HuH-7.5 (cell line): ENCODE measurements at places on chromosomes 1 and 21.
A peak's percentile ranks its signal among the peaks of the same experiment; 100 is the strongest.

DNA sequence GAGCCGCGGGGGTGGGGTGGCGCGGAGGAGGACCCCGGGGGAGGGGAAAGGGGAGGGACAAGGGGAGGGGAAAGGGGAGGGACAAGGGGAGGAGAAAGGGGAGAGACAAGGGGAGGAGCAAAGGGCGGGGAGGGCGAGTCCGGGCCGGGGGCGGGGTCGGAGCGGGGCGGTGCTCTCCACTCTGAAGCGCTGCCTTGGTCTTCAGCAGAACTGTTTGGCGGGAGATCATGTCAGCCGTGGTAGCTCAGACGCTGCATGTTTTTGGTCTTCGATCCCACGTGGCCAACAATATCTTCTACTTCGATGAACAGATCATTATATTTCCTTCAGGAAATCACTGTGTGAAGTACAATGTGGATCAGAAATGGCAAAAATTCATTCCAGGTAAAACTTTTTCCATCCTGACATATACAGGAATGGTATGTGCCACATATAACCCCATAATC lies 420 bp downstream of the CFAP57 start:
- DNase-seq = peak; percentile 48

- no peak for DNase-seq
Measured at GRCh38 chr1:29134695-29135028, 11.0 kb upstream of the TMEM200B start.

GRCh38 chr1:165060285-165060793 lies 296.2 kb downstream of the LMX1A start:
- DNase-seq = no peak

DNA sequence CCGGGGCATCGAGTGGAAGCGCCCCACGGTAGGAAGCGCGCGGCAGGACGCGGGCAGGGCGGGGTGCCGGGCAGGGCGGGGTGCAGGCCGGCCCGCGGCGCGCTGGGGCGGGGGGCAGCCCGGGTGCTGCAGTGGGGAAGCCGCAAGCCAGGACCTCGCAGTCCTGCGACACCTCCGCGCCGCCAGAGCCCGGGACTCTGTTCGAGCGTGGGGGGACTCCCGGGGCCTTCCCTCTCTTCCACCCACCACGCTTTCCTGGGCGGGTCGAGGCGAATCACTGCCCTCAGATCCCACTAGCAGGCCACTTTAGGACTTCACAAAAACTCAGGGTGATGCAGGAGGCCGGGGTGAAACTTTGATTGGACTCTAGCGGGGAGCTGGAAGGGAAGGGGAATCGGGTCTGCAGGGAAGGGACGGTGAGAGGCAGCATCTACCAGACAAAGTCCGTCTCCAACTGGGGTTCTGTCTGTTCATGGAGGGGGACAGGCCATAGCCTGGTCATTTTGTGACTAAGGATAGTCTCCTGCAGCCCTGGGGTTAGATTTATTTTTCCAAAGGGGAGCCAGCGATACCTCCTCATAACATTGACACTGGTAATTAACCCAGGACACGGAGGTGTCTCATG lies 623 bp downstream of the CAPN2 start:
- DNase-seq = no peak

GRCh38 chr1:194734970-194735369 lies 1548.6 kb upstream of the B3GALT2 start:
- no peak for DNase-seq

- DNase-seq = no peak
Measured at GRCh38 chr1:17802164-17802563, 47.0 kb downstream of the ACTL8 start.

- no peak for DNase-seq
Measured at GRCh38 chr1:1780598-1781525, 2.6 kb upstream of the NADK start.

DNA sequence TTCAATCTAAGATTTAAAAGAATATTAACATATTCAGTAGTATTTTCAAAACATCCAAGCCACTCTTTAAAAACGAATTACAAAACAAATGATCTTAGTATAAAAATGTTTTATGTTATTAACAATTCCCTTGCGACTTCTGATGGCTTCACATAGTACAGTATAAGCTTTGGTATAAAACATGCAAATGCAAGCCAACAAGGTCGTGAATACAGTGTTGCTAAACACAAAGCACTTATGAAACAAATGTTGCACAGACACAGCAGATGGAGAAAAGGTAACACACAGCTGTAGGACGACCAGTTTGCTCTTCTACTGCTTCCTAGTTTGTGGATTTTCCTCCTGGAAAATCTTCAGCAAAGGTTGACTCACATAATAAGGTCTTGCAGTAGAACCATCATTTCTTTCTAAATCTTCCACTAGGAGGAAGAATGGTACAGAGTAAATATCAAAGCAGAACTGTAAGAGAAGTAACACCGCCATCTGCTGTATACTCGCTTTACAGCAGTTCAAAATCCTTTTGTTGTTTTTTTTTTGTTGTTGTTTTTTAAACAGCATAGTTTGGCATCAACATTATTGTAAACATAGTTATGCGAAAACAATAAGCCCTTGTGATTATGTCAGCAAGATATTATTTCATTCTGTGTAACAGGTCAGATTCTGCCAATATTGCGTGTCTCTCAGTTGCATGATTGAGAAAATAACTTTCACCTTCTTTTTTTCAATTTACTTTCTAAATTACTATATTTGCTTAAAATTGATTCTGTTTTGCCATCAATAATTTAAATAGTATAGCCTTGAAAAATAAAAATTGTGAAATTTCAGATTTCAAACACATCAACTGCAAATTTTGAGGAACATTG lies 69.5 kb downstream of the LHX8 start:
- peak; percentile 6 for DNase-seq

DNA sequence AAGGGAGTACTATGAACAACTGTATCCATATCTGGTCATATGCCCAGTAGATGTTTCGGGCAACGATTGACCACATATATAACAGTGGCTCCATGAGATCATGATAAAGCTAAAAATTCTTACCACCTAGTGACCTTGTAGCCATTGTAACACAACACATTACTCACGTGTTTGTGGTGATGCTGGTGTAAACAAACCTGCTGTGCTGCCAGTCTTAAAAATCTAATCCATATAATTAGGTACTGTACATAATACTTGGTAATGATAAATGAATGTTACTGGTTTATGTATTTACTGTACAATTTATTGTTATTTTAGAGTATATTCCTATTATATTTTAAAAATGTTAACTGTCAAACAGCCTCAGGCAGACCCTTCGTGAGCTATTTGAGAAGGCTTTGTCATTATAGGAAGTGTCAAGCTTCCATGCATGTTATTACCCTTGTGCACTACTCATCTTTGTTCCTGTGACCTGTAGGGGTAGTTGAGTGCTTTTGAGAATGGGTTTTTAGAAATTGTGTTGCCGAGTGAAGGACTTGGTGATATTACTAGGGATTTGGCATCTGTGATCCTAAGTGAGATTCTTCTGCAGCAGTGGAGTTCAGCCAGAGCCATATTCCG lies 23.6 kb downstream of the DIP2A start:
- DNase-seq = no peak

DNA sequence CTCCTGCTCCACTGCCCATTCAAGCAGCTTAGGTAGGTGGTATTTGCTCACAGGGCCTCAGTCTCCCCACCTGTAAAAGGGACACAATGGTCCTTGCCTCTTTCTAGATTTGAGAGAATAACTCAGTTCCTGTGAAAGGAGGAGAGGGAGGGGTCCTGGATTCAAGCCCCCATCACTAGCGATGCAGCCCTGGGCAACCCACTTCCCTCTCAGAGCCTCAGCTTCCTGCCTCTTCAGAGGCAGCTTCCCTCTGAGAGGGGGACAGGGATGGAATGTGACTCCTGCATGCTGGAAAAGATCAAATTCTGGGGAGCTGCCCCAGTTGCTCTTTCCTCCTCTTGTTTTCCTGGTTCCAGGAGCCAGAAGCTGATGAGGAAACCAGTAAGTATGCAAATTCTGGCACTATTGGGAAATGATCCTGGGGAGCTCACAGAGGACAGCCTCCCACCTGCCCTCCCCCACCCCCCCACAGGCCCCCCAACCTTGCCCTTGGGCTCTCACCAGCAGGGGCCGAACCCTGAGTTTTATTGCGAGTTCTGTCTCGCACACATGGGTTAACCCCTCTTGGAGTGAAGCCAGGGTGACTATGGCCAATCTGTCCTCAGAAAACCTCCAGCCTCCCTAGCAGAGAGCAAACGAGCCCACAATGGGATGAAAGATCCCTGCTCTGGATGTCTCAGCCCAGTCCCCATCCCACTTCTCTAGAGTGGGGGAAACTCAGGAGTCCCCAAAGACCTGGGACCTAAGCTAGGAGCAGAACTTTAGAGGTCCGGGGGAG lies 11.7 kb downstream of the ZC3H12A start:
- DNase-seq = no peak

GRCh38 chr1:159921251-159921650 lies 4.1 kb downstream of the TAGLN2 start:
- DNase-seq = no peak

- DNase-seq = no peak
Measured at GRCh38 chr1:108792420-108792819, 45.9 kb downstream of the STXBP3 start.

DNA sequence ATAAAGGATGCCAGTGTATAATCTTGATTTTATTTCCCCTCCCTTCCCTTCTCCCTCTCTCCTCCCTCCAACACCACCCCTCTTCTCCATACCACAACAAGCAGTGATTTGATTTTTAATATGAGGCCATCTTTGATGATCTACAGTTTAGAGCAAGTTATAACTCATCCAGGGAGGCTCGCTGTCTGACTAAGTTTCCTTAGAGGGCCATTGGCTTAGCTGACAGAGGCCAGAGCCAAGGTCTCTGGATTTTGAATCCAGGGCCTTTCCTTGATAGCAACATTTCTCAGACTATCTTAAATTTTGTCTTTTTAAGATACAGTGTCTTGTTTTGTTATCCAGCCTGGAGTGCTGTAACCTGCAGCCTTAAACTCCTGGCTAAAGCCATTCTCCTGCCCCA lies 431.0 kb upstream of the USP24 start:
- no peak for DNase-seq

GRCh38 chr1:166980818-166981217 lies 5.5 kb upstream of the ILDR2 start:
- DNase-seq = no peak

DNA sequence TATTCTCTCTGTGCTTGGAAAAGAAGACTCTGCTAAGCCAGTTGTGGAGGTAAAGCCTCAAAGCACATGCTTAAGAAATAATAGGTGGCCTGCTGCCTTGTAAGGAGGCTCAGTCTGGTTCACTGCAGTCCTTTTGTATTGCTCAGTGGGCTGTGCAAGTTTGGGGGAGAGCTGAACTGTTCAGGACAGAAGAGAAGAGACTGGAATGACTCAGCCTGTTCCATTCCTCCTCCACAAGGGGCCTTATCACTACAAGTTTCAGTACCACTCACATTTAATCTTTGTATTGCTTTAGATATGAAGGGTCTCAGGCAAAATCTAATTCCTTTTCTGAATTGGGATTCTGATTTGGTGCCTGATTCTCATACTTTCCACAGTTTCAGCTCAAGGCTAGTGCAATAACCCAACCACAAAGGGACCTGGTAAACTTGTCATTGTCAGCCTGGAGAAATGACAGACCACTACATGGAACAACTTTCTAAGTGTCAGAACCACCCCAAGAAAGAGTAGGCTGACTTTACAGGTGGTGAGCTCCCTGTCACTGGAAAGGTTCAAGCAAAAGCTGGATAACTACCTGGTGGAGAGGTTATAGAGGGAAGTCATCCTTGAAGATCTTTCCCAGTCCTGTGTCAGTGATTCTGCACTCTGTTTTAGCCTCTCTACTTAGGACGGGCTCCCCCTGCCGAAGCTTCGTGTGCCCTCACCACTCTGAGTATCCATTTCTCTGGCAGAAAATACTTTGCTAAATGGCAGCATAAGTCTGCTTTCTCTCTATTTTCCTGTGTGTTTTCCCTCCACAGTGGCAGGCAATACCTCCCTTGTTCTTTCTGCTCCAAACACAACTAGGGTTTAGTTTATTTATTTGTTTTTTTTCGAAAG lies 162.9 kb upstream of the GJB5 start:
- no peak for DNase-seq

GRCh38 chr1:159791031-159791430 lies 10.3 kb downstream of the DUSP23 start:
- DNase-seq = no peak

- DNase-seq = no peak
Measured at GRCh38 chr1:44323947-44324346, 31.1 kb downstream of the ERI3 start.
